Activated CD4-positive, alpha-beta T cell treated with anti-CD3 and anti-CD28 coated beads, Interleukin-2, amount 10 ng/mL, durations not matched to agents 7 days and 5 days (primary cell): ENCODE measurements at places on chromosomes 1 and 21.

GRCh38 chr1:3459051-3459908 lies 4.8 kb downstream of the ARHGEF16 start:
- DNase-seq, result no peak

DNA sequence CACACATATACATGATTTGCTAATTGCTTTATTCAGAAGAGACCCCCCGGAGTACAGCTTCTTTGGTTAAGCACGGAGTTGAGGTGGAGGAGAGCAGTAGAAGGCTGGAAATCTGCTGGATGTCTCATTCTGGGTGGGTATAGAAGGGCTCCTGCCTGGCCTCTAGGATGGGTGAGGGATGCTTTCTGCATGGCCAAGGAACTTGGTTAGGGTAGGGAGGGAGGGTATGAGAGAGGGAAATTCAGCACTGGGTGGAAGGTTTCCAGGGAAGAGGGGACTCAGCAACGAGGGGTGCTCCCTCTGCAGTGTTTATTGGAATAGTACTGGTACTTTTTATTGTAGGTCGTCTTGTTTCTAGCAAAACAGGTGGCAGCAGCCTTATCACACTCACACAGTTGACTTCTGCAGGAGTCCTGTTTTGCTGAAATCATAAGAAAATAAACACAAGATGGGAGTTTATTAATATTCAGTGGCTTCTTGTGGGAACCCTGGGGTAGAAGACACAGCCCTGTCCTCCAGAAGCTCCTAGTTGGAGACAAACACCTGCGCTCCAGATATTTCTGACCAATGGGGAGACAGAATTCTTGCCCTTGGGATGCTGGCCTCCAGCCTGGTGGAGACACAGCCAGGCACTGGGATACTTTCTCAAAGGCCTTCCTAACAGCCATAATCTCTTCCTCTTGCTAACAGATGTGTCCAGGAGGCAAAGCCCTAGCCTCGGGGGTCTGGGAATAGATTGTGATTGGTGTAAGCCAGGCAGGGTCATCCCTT lies 3.8 kb downstream of the PLA2G2A start:
- DNase-seq, result no peak

- DNase-seq, result no peak
These were observed 91.1 kb downstream of the DDX20 start for GRCh38 chr1:111846842-111847241.

- DNase-seq, result no peak
These were observed 6.3 kb upstream of the TNNT2 start for GRCh38 chr1:201383647-201384405.

- no peak for DNase-seq
These were observed 1793.2 kb downstream of the NCAM2 start for GRCh38 chr21:22791376-22791775.

- no peak for DNase-seq
These were observed 103.2 kb upstream of the DYNLT5 start for GRCh38 chr1:66648901-66649595.

DNA sequence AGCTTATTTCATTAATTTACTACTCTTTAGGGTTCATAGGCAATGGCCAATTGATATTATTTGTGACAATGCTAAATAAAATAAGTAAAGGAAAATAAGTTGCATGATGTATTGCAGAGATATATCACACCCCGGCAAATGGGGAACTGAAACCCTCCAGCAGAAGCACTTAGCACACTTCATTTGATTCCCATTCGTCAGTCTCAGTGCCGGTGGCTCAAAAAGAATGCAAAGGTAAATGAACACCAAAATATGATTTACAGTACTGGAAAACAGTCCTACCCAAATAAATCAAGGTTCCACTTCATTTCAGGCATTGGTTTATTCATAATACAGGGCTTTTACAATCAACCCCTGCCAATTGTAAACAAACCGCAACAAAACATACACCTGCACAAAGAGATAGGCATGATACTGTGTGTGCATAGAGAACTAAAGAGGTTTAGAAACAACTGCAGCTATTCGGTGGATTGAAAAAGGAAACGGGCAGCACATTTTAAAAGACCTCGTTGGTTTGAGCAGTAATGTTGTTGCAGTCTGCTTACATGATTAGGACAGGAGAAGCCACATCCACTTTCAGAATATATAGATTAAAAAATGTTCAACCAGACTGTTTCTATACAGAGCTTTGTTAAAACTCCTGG lies 1019.2 kb downstream of the TTLL7 start:
- no peak for DNase-seq

DNA sequence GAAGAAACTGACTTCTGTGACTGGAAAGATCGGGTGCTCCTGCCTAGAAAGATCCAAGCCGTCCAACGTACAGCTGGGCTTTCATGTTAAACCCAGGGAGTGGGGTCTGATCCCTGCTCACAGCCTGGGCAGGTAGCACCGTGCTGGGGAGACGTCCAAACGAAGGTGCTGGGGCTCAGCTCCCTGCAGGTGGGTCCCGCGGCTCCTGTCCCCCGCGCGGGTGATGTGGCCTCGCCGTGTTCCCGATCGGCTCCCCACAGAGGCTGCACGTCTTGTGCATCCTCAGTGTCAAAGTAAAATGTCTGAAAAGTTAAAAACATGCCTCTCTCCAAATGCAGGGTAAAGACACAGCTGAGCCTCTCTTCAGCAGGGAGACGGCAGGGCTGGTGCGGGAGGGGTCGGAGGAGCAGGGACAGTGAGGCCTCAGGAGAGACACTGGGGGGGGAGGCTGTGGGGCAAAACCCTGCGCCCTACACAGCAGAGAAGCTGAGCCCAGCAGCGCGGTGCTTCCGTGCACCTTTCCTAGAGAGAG lies 40.1 kb upstream of the COL6A2 start:
- DNase-seq, result no peak

- no peak for DNase-seq
These were observed 63.8 kb downstream of the OLFML3 start for GRCh38 chr1:114043054-114043453.

DNA sequence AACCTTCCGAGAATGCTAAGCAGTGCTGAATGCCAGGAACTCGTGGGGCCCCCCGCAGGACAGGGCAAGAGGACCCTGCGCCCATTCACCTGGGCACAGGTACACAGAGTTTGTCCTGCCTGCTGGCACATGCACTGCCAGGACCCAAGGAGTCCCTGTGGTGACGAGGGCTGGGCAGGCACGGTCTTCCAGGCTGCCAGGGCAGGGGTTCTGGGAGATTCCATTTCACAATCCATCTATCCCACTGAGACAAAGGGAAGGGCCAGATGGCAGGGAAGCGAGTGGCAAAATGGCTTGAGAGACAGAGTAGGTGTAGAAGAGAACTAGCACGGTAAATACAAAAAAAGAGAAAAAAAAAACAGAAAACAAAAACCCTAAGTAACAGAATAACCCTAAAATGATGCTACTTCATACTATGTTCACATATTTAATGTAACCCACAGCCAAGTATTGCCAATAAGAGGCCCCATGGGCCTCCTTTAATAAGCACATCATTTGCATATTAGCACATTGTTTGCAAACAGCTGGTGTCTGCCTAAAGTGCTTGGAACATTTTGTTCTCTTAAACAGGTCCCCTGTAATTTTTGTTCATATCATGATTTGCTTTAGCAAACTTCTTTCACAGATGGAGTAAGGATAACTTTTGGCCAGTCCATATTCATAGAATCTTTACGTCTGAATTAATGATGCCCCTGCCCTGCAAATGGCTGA lies 83.8 kb downstream of the STUM start:
- DNase-seq, result no peak

DNA sequence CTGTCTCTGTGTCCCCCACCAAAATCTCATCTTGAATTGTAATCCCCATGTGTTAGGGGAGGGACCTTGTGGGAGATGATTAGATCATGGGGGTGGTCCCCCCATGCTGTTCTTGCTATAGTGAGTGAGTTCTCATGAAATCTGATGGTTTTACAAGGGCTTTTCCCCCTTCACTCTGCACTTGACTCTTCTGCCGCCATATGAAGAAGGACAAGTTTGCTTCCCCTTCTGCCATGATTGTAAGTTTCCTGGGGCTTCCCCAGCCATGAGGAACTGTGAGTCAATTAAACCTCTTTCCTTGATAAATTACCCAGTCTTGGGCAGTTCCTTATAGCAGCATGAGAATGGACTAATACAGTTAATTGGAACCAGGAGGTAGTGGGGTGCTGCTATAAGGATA lies 137.1 kb upstream of the RAB4A start:
- no peak for DNase-seq

- DNase-seq, result no peak
These were observed 147.1 kb downstream of the SPATA46 start for GRCh38 chr1:162229549-162229948.

DNA sequence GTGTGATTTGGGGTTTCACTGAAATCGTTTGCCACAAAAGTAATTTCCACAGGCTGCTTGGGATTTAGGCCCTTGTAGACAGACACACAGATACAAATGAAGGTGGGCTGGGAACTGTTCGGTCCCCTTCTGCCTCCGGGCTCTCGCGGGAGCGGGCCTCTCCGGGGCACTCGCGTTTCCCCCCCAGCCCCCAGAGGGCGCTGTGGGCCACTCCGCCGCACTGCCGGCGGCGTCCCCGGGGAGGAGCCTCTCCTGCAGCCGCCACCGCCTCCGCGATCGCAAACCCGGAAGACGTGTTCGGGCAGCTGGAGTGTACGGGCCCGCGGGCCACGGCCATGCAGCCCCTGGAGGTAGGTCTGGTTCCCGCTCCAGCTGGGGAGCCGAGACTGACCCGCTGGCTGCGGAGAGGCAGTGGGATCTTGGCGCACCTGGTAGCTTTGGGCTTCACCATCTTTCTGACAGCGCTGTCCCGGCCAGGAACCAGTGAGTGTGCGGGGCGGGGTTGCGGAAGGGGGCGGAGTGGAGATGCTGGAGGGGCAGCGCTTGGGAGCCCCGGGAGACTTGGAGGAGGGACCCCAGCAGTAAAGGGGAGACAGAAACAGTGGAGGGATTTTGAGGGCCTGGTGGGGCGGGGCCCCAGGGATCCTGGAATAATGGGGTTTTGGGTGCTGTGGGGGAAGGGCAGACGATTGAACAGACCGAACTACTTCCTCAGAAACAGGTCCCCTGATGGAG lies at the start of gene CYB561D1:
Gene CYB561D1, plus strand, starts transcription at position 290 of the 735 bp plus-strand sequence. Its CDS starts 46 bp downstream, at position 336.
- peak; percentile 91 for DNase-seq

GRCh38 chr1:19374083-19374801 lies 62.1 kb downstream of the SLC66A1 start:
- DNase-seq, result peak; percentile 14

GRCh38 chr1:209815490-209815889 lies 9.5 kb upstream of the IRF6 start:
- DNase-seq, result no peak

DNA sequence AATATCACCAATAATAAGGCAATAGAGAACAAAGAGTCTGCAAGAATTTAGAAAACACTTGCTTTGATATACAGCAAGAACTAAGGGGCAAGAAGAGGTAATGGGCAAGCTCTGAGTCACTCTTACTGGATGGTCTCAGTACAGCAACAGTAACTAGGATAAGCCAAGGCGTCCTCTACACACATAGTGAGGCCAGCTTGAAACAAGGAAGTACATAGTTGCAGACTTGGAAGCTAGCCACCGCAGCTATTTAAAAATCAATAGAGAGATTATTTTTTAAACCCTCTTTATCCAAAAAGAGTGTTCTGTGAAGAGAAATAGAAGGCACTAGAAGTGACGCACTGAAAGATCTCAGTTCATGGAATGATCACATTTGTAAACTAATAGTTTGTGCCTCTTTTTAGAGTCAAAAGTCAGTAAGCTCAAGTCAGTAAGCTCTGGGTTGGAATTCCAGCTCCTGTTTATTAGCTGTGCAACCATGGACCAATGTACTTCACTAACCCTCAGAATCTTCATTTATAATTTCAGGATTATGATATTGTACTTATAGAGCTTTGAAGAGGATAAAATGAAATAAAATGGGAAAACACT lies 118.6 kb downstream of the AKT3 start:
- no peak for DNase-seq

DNA sequence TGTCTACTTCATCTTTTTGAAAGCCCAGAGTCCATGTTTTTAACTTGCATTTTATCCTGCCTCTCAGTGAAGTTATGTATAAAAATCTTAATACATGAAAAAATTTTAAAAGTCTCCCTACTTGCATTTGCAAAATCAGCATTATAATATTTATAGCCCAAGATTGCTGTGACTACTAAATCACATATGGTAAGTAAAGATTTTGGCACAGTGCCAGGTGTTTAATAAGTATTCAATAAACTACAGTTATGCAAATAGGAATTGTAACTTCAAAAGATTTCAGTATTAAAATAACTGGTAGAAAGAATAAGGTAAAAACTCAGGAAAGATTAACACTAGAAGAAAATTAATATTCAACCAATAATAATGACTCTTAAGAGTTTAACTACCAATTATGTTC lies 641.7 kb downstream of the LRRIQ3 start:
- DNase-seq, result no peak

- no peak for DNase-seq
These were observed 11.9 kb upstream of the PAQR6 start for GRCh38 chr1:156259805-156260204.

DNA sequence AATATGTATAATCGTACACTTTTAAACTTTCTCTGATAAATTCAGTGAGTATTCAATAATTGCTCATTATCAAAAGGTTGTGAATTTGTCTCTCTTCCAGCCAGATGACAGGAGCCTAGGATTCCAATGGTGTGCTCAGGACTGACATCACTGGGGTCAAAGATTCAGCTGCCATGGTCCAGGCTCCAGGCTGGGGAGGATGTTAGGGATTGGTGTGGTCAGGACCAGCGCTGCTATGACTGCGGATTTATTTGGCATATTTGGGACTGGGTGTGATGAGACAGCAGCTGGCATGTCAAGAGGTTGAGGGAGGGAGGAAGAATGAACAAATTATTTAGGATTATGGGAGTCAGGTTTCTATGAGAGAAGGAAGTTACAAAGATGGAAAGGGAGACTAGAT lies 48.2 kb upstream of the ABCA4 start:
- no peak for DNase-seq

DNA sequence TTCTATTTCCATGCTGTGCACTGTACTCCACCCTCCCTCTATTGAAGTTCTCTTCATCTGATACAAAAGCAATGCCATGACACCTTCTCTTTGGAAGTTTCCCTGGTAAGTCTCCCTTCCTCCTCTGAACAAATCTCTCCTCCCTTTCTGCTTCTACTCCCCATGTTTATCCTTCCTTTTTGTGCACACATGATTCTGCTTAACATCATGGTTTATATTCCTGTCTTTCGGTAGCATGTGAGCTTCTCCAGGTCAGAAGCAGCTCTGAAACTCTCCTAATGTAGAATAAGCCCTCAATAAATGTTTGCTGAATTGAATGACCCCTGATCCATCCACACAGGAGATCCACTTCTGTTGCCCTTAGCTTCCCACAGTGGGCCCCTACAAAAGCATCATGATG lies 328.6 kb downstream of the PLPP3 start:
- no peak for DNase-seq

DNA sequence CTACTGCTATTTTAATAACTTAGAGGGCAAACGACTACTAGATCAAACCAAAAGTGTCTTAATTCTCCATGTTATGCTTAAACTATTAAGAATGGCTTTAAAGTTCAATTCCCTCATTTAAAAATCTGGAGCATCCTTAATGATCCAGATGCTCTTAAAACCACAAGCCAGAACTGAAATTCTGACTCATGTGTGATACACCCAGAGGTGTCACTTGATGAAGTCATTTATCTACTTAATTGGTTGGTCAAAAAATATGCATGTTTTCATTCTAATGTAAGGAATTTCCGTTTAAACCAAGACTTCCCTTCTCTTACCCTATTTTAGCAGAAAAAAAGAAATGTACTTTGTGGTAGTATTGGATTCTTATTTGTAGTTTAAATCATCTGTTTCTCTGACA lies 1261.2 kb upstream of the B3GALT2 start:
- no peak for DNase-seq

- peak; percentile 50 for DNase-seq
These were observed 88.6 kb downstream of the NUF2 start for GRCh38 chr1:163410073-163410999.
